Stimulated activated CD8-positive, alpha-beta memory T cell treated with anti-CD3 and anti-CD28 coated beads, Interleukin-7, amount 100 ng/mL, for 1 hour (primary cell): ENCODE measurements at places on chromosomes 2 and 18.

DNA sequence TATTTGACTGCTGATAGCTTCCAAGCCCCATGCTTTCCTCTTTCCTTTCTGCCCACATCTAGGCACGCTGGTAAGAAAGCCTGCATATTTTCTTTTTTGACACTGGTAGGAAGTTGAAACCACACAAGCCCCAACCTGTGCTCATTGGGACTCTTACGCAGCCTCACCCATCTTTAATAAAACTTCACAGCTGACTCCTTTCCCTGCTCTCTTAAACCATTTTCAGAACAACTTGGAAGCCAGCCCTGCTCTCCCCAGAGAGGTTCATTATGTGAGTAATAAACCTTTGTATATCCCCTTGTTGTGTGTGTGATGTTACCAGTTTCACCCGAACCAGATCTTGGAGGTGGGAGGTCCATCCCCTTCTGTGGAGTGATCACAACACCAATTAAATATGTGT, 268.4 kb downstream of the GPD2 start:
- DNase-seq, result no peak

DNA sequence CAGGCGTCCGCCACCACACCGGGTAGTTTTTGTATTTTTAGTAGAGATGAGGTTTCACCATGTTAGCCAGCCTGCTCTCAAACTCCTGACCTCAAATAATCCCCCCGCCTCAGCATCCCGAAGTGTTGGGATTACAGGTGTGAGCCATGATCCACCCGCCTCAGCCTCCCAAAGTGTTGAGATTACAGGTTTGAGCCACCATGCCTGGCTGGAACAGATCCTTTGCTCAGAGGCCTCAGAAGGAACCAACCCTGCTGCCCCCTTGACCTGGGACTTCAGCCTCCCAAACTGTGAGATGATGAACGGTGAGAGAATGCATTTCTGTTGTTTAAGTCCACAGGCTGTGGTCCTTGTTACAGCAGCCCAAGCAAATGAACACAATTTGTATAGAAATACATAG, 67.0 kb downstream of the NCAPH start:
- DNase-seq, result no peak

- no peak for DNase-seq
These were observed 15.3 kb upstream of the PRLH start for GRCh38 chr2:237551071-237551574.

DNA sequence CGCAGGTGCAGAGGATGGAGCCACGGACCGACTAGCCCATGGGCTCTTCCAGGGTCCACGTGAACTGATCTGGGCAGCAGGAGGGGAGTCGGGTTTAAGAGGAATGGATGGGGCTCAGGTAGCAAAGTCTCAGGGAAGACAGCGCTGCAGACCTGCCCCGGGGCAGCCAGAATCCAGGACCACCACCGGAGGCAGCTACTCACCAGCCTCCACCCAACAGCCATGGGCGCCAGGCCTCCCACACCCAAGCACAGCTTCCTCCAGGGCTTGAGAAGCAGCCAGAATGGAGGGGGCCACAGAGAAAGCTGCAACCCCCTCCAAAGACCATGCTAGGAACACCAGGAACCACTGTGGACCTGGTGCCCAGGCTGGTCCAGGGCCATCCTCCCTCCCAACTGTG, 164.3 kb downstream of the TWIST2 start:
- DNase-seq, result no peak

DNA sequence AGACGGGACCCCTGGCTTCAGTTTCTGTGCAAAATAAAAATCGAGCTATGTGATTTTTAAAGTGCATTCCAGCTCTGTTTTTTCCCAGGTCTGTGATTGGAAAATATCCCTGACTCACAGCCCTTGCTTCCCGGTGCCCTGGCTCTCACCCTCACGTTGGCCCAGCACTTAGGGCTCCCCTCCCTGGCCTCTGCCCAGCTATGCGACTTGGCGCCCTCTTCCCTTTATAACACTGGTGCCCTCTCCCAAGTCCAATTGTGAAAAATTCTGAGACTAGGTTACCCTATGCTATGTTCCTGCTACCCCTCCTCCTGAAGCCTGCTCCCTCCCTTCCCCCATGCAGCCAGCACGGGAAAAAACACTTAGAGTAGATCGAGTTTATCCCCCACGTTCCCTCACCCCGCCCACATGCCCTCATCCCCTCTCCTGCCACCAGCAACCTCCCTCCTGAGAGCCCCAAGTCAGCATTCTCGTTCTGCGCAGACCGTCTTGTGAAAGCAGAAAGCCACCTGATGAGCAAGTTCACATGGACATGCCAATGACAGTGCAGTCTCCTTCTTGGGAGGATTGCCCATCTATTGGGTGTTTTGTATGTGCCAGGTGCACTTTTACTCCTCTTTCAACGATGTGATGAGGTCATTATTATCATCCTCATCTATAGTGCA, 228.8 kb downstream of the VAPA start:
- no peak for DNase-seq

DNA sequence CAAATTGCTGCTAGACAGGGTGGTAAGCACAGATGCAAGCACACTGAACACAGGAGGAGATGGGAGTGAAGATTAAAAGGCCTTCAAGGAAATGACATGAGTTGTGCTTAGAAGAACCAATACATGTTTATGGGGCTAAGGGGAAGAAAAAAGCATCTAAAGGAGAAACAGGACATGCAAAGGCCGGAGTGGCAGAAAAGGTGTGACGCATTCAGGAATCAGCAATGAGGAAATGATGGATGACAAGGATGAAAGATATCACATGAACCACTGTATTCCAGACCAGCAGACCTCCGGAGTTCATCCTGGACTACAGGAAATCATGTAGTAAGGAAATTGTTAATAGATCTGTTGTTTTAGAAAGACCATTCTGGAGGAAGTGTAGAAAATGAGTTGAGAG, 42.8 kb downstream of the PPP4R1 start:
- no peak for DNase-seq

GRCh38 chr2:16774091-16774490, 108.5 kb upstream of the CYRIA start:
- DNase-seq, result no peak

DNA sequence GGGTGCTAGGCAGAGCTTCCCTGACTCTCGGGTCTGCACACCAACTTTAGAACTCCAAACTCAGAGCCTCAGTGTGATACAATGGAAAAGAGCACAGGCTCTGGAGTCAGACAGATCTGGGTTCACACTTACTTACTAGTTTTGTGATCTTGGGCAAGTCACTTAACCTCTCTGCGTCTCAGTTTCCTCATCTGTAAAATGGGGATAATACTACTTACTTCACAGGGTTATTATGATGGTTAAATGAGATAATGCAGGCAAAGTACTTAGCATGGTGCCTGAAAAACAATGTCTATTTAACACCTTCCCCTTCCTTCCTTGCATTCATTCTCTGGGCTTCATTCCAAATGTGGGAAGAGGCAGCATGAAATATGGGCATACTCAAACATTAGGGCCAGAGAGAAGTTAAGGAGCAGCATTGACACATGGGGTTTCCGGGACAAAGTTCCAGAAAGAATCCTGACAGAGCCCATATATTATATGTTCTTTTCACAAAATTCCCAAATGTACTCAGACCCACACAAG, 13.3 kb downstream of the DNAJC27 start:
- DNase-seq, result no peak

- DNase-seq, result no peak
These were observed 908.2 kb downstream of the TSN start for GRCh38 chr2:122663620-122664019.

DNA sequence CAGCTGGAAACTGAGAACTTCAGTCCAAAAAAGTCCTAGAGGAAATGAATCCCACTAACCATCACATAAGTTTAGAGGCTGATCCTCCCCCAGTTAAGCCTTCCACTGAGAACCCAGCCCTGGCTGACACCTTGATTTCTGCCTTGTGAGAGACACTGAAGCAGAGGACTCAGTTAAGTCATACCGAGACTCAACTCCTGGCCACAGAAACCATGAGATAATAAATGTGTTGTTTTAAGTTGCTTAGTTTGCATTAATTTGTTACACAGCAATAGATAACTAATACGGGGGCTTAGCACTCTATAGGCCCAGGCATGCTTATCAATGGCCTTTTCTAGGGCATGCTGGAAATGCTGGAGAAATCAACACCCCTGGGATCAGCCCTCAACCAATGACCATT, 3.4 kb upstream of the ADD2 start:
- no peak for DNase-seq

DNA sequence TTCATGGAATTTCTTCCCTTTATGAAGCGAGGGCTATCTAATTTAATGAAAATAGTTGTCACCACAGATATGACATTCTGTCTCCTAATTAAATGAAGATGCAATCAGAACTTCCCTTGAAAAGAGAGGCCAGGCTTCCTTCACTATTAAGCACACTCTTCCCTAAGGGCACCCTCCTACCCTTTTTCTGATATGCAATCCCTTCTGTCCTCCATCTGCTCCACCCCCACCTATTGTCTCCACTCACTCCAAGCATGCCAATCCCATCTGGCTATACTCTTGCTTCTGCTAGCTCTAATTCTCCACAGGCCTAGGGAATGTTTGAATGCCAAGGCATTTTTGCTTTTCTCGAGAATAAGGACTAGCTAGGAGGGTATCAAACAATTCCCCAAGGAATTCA, 818.4 kb upstream of the FSHR start:
- no peak for DNase-seq

GRCh38 chr18:70973626-70974025, 684.8 kb downstream of the SOCS6 start:
- DNase-seq, result no peak

GRCh38 chr2:78941751-78942150, 83.8 kb upstream of the REG3G start:
- DNase-seq, result no peak

GRCh38 chr18:48627216-48627615, 88.4 kb downstream of the CTIF start:
- DNase-seq, result no peak

DNA sequence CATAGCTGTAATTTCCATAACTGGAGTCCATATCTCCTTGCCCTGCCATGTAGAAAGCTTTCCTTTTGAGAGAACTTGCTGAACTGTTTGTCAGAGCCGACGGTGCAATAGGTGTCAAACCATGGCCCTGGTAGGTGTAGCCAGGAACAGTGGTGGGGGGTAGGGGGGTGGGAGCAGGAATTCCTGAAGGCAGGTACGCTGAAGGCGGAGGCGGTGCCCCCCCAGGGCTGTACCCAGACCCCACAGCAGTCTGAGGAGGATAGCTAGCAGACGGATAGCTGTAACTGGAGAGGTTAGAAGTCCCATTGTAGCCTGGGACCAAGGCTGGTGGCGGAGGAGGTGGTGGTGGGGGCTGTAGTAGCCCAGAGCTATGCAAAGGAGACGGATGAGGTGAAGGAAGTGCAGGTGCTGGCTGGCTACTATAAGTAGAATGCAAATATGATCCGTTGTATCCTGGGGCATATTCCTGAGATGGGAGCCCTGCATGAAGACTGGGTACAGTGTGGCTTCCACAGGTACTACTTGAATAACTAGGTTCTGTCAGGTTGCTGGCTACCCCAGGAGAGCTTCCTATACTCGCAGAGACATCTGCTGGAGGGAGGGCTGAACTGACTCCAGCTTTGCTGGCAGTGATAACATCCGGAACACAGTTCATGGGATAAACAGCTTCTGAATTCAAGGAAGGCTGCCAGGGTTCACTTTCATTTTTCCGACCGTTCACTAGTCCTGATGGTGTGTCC, 124.8 kb downstream of the FIGN start:
- no peak for DNase-seq

DNA sequence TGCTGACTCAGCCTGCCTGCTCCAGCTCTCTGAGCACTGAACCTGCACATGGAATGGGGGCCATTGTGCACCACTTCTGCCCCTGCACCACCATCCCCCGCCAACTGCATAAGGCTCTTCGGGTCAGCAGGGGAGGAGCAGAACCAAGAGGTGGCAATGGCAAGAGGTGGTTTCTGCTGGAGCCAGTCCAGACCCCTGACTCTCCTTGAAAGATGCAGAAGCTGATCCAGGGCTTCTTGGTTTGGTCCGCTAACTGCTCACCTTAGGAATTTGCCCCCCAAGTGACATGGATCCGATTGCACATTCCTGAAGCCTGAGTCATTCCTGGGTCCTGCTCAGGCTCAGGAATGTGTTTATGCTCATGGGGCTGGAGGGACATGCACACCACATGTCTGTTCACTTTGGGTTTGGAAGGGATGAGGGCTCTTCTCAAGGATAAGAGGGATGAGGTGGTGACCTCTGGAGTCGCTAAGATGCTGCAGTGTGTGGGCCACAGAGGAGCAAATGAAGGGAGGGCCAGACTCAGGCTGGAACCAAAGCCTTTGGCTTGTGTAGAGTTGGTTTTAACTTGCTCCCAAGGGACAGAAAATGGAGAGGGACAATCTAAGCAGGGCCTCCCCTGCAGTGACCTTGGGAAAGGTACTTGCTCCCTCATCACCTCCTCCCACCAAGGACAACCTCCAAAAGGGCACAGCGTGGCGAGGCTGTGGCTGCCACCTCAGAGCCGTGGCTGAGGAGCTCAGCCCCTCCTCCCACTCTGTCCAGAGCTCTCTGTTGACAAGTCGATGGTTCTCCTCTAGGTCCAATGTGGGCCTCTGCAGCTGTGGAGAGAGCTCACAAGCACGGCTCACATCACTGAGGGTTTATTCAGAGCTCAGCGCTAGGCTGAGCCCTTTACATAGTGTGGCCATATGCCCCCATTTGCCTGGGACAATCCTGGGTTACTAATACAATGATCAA, 66.2 kb downstream of the HS1BP3 start:
- no peak for DNase-seq

DNA sequence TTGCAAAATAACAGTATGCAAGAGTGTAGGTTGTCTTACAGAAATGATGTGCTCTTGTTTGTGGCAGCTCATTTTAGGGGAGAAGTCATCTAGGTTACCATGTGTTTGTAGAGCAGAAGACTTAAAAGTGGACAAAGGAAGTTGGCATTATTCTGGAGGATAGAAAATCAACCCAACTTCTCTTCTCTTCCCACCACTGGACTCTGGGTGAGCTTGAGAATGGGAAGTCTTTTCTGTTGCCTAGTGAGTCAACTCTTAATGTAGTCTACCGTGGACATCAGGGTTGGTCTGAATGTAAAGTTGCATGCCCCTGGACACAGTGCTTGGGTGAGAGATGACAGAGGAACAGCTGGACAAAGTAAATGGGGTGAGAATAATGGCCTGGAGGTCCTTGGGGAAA, 98.3 kb downstream of the FMNL2 start:
- no peak for DNase-seq

DNA sequence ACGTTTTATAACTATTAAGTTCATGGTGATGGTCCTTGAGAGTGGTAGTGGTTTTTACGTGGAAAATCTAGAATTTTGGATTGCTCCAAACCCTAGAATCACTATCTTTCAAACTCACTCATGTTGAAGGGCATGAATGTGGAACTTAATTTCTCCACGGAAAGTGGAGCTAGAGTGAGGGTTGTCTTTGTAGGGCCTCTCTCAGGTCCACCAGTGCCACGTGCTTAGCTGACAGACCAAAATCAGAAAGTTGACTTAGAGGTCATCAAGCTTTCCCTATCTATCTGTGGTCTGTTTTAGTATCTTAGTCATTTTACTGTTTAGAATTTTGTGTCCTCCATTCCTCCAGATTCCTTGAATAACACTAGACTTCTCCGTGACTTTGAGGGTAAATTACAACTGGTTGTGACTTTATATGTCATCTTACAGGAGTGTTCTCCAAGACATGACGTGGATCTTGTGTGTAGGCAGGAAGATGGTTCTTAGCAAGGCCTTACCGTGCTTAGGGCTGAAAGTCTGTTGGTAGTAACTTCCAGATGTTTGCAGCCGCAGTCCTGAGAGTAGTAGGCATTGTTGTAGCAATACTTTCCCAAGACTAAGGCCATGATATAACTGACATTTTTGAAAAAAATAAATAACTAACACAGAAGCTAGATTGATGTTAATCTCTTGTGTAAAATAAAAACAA, 26.8 kb downstream of the DIS3L2 start:
- no peak for DNase-seq
